NCI-H1417 (cell line): ENCODE measurements at places on chromosomes 12 and 14.

GRCh38 chr12:56192582-56192981 lies 3.3 kb upstream of the SMARCC2 start:
- no peak for DNase-seq

GRCh38 chr14:36996133-36996856 lies 176.1 kb downstream of the SLC25A21 start:
- DNase-seq, result no peak

- DNase-seq, result no peak
Observed at GRCh38 chr12:69313209-69313608, 35.0 kb upstream of the LYZ start.

DNA sequence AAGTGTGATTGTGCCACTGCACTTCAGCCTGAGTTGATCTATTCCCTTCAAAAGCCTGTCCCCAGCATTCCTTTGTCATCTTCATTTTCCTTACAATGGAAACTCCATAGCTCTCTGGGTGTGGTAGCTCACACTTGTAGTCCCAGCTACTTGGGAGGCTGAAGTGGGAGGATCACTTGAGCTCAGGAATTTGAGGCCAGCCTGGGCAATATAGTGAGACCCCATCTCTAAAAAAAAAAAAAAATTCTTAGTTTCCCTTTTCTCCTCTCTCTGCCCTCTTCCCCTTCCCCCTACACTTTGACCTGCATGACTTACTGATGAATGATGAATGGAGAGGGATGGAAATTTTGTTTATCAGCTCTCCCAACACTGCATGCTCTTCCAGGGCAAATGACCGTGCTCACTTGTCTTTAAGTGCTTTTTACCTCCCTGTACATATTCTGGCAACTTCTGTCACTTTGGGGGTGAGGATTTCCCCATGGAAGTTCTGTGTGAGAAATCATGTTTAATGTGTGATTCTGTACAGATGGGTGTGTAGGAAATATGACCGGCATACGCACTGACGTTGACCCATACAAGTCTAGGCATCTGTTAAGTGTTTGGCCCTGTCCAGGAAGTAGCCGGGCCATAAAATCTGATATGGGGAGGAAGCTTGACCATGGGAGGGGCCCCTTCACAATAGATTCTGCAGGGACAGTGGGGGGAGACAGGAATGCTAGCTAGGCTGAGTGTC lies 65.4 kb downstream of the ZFP36L1 start:
- DNase-seq, result no peak

DNA sequence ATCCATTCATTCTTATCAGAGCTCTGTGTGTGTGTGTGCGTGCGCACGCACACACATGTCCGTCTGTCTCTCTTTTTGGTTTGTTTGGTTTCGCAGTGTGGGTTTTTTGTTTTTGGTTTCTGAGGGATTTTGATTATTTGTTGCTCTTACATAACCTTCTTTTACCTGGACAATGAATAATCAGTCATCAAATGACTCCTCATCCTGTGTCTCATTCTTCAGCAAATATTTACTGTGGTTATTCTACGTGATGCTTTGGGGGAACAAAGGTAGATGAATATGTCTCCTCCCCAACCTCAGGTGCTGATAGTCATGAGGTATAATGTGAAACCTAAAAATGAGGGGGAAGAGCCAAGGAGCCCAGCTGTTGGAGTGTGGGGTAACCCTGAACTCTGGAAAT lies 92.4 kb downstream of the SAMD4A start:
- no peak for DNase-seq

DNA sequence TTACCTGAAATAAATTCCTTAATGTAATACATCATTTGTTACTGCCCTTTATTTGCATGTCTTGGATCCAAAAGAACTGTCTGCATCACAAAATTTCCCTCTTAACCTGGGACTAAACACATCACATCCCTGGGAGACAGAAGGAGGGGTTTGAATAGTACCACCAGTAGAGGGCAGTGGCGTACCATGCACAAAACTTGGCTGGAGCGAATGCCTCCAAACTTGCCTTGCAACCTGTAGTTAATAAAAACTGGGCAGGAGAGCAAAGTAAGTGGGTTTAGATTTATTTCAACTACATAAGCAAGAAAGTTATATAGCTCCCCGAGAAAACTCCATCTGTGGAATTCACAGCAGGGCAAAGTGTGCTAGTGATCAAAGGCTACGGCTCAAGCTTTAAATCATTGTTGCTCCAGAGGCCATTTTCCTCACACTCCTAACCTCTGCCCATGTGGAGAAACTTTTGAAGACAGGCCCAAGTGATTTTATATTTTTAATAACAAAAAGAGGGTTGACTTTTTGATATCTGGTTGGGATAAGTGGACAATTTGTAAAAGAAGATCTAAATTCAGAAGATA lies 1176.7 kb upstream of the SEL1L start:
- DNase-seq, result peak; percentile 41
